ENCODE measurements at places on chromosomes 5 and 9. TPM values are rescaled to one million over a fixed set of nuclear protein-coding genes. Genes with fewer than 3 reads are reported as not detected.

GRCh38 chr9:16058131-16058549 lies 505.3 kb downstream of the CCDC171 start:
- DNase-seq = no peak

GRCh38 chr5:159779481-159779880 lies 136.8 kb upstream of the ADRA1B start:
- DNase-seq = no peak

DNA sequence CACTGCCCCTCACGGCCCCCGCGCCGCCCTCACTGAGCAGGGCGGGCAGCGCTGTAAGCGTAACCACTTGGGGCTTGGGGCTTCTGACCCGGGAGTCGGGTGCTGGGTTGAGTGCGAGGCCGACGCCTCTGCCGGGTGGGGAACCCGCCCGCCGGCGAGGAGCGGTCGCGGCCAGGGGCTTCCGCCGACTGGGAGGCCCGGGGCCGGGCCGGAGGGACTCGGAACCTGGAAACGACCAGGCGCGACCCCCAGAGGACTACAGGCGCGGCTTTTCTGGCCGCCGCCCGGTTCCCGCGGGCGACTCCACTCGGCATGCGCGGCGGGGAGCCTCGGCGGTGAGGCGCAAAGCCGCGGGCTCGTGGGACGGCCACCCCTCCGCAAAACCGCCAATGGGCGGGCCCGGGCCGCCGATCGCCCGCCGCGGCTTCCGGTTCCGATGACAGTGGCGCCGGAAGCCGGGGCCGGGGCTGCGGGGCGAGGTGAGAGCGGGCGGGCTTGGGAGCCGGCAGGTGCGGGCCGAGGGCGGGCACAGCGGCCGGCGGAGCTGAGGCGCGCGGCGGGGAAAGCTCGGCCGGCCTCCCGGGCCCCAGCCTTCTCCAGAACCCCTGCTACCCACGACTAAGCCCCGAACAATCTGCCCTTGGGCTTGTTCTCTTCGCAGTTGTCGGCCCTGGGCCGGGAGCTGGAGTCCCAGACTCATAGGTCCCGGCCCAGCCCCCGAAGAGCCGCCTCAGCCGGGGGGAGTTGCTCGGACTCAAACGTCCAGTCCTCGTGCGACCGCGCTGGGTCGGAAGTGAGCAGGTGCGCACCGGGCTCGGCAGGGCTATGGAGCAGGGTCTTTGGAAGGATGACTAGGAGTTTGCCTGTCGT lies at the start of gene RMND5B:
Gene RMND5B (plus strand): TSS at position 439 of the 870 bp plus-strand sequence. CDS start 7,106 bp downstream, outside the sequence.
- peak; percentile 97 for DNase-seq

- DNase-seq = no peak
Observed at GRCh38 chr5:152052470-152052869, 127.8 kb upstream of the GLRA1 start.

DNA sequence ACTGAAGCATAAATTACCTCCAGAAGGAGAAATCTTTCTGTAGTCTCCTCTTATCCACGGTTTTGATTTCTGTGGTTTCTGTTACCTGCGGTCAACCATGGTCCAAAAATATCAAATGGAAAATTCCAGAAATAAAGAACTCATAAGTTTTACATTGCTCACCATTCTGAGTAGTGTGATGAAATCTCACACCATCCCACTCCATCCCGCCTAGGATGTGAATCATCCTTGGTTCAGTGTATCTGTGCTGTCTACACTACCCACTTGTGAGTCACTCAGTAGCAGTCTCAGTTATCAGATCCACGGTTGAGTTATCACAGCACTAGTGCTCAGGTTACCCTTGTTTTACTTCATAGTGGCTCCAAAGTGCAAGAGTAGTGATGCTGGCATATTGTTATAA lies 371.2 kb downstream of the NFIB start:
- no peak for DNase-seq

DNA sequence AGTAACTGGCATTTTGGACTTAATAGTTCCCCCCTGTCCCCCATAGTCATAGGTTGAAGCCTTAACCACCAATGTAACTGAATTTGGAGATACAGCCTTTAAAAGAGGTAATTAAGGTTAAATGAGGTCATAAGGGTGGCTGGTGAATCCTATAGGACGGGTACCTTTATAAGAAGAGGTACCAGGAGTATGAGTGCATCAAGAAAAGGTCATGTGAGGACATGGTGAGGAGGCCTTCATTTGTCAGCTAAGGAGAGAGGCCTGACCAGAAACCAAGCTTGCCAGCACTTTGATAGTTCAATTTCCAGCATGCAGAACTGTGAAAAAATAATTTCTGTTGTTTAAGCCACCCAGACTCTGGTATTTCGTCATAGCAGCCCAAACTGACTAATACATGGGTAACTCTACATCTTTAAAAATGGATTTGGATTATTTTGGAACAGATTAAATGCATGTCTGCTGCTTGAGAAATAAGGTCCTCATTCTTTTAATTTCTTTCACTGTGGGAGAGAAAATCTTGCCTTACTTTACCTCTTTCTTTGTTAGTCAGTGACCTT lies 9.7 kb downstream of the RASA1 start:
- DNase-seq = no peak

GRCh38 chr9:18060269-18060934 lies 413.6 kb upstream of the ADAMTSL1 start:
- DNase-seq = no peak

CDX1 gene
- total RNA-seq = 0.35 TPM

TMEM174 gene
- total RNA-seq = not detected

GFI1B gene
- total RNA-seq = not detected

SLC6A3 gene
- total RNA-seq = not detected

DYNC2I2 gene
- total RNA-seq = 9.8 TPM

GRM6 gene
- not detected for total RNA-seq
